NCI-H2171 (cell line): ENCODE measurements at places on chromosomes 12 and 14.

- DNase-seq: no peak
Observed at GRCh38 chr12:20549108-20549719, 145.9 kb upstream of the SLCO1C1 start.

DNA sequence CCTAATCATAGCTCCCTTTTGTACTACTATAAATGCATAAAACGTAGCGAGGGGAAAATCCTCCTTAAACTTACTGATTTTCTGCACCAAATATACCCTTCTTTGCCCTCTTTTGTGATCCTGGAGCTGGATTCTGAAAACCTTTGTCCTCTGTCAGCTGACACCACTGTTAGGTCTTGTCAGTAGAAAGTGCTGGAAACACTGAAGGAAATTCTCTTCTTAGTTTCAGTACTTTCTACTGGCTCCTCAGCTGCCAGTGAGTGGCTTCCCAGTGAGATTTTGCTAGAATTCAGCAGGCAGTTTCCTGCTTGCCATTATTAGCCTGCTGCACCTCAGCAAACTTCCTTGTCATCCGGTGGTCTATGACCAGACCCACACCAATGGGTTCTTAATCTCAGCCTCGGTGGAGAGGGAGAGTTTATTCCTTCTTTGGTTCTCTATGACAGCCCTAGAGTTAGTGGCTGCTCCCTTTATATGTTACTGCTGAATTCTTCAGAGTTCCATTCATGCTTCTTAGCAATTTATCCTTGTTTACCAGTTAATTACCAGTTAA is 476.2 kb downstream of the FSCB start:
- DNase-seq: no peak

DNA sequence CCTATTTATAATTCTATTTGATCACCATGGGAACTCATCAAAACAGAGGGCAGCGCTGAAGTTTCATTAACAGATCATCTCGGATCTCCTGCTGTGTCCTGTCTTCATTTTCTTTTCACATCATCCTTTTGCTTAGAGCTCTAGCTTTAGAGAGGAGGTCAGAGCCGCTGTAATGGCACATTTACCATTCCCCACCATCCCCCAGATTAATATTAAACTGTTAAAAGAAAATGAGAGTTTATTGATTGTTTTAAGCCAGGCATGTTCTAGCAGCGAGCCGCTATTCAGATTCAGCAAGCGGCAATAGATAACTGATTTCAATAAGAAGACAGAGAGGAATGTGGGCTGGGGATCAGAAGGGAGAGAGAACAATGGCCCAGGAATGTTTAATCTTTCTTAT is 308.8 kb downstream of the EGLN3 start:
- DNase-seq: no peak

- no peak for DNase-seq
Observed at GRCh38 chr14:101730626-101731186, 30.8 kb upstream of the PPP2R5C start.

GRCh38 chr12:28486521-28486920 is 296.3 kb downstream of the CCDC91 start:
- DNase-seq: no peak
